ENCODE measurements at places on chromosomes 2 and 18. TPM values are rescaled to one million over a fixed set of nuclear protein-coding genes. Genes with fewer than 3 reads are reported as not detected.

- H3K4me3 ChIP-seq: no peak overlapping the region
- H3K27ac ChIP-seq: no peak overlapping the region
- H3K27me3 ChIP-seq: no peaks in the 10 kb centered on the region
- DNase-seq: no peak
- no peaks in the 10 kb centered on the region for H3K36me3 ChIP-seq
- H3K4me1 ChIP-seq: no peaks in the 10 kb centered on the region
These were observed 728.1 kb upstream of the PIK3C3 start for GRCh38 chr18:41226911-41227310.

- no peaks in the 10 kb centered on the region for H3K36me3 ChIP-seq
- H3K27me3 ChIP-seq: no peaks in the 10 kb centered on the region
- no peak for DNase-seq
- no peak overlapping the region for H3K27ac ChIP-seq
- H3K4me1 ChIP-seq: no peaks in the 10 kb centered on the region
These were observed 76.0 kb upstream of the OSR1 start for GRCh38 chr2:19434413-19434812.

The UGP2 gene
- 925 TPM for total RNA-seq

The HOXD11 gene
- total RNA-seq: not detected

The ABI2 gene
- 130 TPM for total RNA-seq
